ENCODE measurements at places on chromosomes 2 and 18.

DNA sequence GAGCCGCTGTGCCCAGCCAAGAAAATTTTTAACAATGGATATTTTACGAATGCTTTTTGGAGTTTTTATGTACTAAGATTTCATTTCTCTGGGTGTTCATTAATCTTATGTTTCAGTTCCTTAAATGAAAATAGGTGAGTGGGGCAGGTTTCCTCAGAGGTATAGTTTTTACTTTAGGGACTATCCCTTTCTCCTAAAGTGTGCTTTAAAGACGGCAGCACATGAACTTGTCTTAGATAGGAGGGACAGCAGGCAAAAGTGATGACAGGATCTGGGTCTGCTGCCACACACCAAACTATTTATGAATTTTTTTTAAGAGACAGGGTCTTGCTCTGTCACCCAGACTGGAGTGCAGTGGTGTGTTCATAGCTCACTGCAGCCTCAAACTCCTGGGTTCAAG, 8.0 kb upstream of the REL start:
- no peak for DNase-seq

- DNase-seq, result no peak
Measured at GRCh38 chr2:96414161-96414710, 78.7 kb downstream of the NCAPH start.

DNA sequence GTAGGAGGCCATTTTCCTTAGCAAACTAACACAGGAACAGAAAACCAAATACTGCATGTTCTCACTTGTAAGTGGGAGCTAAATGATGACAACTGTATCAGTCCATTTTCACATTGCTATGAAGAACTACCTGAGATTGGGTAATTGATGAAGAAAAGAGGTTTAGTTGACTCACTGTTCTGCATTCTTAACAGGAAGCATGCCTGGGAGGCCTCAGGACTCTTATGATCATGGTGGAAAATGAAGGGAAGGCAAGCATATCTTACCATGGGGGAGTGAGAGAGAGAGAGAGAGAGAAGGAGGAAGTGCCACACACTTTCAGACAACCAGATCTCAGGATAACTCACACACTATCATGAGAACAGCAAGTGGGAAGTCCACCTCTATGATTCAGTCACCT, 105.3 kb downstream of the PARD3B start:
- DNase-seq, result no peak

GRCh38 chr2:104344985-104345384, 508.9 kb upstream of the POU3F3 start:
- no peak for DNase-seq

- no peak for DNase-seq
Measured at GRCh38 chr2:19124135-19124534, 234.3 kb downstream of the OSR1 start.

GRCh38 chr2:221563270-221563985, 8.7 kb downstream of the EPHA4 start:
- DNase-seq, result no peak

DNA sequence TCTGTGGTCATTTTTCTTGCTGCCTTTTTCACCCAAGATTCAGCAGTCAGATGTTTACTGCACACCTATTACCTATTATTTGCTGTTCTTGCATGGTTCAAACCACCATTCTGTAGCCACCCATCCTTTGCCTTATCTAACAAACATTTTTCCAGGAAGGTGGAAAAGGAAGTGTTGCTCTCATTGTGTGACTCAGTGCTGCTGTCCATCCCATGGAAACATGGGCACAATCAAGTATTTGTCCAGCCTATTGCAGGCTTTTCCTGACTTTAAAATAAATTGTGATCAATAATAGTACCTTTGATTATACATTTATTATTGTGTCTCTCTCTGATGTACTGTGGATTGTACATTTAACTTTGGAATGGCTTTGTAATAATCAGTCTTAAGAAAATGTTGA, 53.2 kb downstream of the USP14 start:
- no peak for DNase-seq

- no peak for DNase-seq
Measured at GRCh38 chr2:10357193-10358169, 54.8 kb downstream of the HPCAL1 start.

- no peak for DNase-seq
Measured at GRCh38 chr2:68556381-68556780, 87.0 kb upstream of the PROKR1 start.

GRCh38 chr2:33666879-33667278, 67.8 kb upstream of the FAM98A start:
- DNase-seq, result no peak

DNA sequence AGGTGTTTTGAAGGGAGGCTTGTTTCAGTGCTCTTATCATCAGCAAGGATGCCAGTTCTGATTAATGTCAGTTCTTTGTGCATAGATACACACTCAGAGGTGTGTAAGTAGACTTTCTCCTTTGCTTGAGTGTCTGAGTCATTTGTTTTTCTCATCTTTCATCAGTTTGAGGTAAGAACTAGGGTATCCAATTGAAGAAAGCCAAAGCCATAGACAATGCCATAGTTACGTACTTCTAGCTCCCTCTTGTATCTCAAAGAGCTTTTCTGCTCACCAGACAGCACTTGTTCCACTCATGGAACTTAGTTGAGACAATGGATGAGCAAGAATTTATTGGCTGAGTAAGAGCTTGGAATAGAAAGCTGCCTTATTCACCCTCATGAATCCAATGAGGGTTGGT, 520.1 kb downstream of the PIK3C3 start:
- no peak for DNase-seq

GRCh38 chr18:74271635-74272034, 20.1 kb downstream of the CYB5A start:
- no peak for DNase-seq

GRCh38 chr18:50879302-50880118, 592 bp downstream of the ME2 start:
- peak; percentile 47 for DNase-seq

DNA sequence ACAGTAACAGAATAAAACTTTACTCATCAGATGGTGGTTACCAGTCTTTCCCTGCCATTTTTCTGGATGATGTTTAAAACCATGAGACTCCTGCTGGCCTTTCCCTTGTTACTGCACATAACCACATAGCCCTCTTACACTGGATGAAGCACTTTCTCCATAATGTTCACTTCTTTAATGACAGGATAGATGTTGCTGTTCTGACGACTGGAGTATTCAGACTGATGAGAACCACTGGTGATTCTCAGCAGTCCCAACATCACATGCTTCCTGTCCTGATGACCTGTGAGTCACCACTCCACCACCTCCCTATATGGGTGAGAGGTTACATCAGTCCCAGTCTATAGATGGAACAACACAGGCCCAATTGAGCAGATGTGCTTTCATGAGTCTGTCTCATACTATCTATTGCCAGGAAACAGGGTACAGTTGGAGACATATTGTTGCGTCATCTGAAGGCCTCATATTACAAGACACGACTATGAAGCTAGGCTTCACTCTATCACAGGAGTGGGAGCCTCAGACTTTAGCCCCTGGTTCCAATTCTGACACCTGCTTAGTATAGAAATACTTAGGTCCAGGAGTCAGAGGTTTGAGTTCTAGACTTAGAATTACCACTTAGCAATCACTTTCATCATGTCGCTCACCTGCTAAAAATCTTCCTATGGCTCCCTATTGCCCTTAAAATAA, 145.7 kb upstream of the KLF7 start:
- peak; percentile 34 for DNase-seq

DNA sequence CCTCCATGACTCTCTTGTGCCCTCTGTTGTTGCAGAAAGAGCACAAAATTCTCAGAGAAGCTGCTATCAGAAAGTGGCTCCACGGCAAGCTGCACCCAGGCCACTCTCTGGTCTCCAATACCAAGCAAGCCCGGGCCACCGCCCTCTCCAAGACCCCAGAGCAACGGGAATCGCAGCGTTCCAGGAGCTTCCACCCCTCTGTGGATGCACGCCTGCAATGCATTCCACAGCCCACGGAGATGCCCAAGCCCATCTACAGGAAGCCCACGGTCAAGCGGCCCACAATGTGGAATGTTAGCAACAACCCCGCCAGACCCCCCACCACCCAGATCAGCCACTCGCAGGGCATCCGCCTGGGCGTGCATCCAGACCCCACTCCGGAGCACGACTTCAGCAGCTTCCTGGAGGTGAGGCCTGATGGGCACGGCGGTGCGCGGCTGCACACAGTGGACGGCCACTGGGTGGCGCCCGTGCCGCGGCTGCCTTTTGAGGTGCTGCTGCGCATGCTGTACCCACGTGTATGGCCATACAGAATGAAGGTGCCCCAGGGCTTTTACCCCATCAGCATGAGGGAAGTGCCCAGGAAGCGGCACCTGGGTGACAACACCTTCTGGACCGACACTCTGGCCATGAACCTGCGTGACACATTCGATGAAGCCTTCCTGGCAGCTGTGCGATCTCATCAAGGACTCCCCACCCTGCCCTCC, 6.3 kb downstream of the ANKRD53 start:
- peak; percentile 32 for DNase-seq

GRCh38 chr2:119179202-119179601, 20.7 kb upstream of the C1QL2 start:
- no peak for DNase-seq

DNA sequence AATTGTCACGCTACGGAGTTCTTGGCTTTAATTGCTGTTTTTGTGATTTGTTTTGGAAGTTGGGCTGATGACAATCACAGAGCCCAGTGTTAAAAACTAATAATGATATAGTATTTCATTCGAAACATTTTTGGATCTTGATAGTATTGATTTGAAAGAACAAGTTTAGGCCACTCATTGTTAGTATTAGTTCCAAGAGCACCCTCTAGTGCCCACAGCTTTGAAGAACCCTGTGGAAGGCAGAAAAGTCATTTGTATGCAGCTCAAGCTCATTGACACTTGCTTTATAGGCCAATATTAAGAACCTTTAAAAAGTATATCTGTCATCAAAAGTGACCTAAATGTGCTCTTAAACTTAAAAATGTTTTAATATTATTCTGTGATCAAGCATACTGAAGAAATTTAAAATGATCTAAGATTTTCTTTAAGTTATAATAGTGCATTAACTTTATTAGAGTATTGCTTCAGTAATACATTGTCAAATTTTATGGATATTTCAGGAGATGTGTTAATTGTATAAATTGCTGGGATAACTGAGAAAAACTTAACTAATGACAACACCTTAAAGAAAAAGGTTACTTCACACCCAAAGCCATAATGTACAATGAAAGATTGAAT, 191.0 kb downstream of the GRB14 start:
- peak; percentile 22 for DNase-seq

- no peak for DNase-seq
Measured at GRCh38 chr2:144489315-144489916, 30.5 kb downstream of the ZEB2 start.

- DNase-seq, result no peak
Measured at GRCh38 chr2:240558236-240558761, 511 bp upstream of the ANKMY1 start.

DNA sequence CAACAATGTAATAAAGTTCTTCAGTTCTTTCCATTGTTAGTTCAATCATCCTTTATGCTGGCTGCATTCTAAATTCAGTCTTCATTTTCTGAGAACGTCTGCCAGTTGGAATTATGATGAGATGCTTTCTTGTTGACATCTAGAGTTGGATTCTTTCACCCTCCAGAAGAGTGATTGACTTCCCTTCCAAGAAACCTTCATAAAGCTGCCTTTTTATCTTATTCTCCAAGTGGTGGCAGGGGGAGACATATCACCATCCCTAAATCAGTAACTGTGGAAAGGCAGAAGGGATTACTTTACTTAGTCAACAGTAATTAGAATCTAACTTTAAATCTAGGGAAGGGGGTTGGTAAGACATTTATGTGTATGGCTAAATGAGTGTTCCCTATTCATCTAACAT, 86.8 kb upstream of the GULP1 start:
- DNase-seq, result no peak

DNA sequence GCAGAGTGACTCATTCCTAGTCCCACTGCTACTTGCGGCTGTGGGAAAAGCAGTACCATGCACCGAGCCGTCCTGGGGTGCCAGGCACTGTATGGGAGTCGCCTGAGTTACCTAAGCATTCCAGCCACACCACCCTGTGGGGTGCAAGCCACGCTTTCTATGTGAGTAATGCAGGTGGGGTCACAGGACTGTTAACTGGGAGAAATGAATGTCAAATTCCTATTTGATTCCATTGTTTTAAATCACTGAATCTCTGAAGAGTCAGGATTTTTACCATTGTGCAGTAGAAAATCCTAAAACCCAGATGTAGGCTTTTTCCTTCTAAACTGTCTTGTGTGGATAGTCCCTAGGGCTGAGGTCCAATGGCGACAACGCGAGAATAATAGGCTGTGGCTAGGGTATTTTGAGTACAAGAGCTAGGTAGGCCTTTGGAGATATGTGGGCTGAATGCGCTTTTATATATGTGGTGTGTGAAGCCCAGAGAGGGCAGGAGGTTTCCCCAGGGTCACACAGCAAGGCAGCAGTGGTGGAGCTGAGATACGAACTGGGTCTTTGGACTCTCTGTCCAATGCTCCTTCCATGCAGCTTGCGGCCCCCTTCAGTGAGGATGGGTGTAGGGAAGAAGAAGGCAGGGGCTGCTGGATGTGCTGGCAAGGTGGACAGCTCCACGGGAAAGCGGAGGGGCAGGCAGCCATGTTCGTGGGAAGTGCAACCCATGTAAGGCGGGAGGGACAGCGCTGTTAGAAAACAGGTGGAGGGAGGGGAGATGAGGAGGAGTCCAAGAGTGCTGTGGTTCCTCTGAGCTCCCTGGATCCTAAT, 83.2 kb downstream of the DDX1 start:
- DNase-seq, result no peak

GRCh38 chr18:27581296-27581904, 396.3 kb upstream of the CHST9 start:
- no peak for DNase-seq

DNA sequence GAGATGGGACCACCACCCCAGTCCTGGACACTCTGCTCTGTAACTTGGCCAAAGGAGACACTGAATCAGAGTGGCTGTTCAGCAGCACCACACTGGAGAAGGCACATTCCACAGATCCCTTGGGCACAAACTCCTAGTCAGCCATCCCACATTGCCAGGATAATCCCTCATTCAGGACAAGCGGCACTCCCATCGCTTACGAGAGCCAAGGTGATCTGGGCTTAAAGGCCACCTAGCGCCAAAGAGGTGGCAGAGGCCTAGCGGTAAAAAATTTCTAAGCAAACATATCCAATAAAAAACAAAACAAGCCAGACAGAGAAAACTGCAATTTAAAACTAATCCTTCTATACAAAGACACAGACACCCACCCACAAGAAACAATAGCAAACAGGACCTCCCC, 62.2 kb downstream of the EPB41L3 start:
- no peak for DNase-seq

DNA sequence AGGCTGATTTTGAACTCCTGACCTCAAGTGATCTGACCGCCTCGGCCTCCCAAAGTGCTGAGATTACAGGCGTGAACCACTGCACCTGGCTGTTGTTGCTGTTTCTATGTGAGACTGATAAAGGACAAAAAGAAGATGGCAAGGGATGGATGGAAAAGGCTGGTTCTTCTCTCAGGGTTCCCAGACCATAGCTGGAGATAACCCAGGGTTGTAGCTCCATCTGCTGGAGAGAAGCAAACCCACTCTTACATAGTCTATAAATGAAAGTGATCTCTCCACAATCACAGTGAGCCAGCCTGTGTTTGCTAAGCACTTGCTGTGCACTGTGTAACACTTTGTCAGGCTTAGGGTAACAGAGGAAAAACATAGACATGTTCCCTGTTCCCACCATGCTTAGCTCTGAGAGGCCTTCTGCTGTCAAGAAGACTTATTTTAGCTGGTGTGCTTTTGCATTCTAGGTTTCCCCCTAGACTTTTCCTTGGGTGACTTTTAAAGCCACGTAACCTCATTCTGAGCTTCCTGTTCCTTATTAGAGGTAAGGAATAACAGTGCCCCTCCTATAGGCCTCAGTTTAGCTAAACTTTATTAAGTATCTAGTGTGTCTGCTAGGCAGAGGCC, 49.7 kb downstream of the LIMS1 start:
- peak; percentile 77 for DNase-seq

GRCh38 chr18:68448736-68449135, 266.2 kb downstream of the TMX3 start:
- DNase-seq, result no peak
